ENCODE measurements at places on chromosomes 2 and 18.

DNA sequence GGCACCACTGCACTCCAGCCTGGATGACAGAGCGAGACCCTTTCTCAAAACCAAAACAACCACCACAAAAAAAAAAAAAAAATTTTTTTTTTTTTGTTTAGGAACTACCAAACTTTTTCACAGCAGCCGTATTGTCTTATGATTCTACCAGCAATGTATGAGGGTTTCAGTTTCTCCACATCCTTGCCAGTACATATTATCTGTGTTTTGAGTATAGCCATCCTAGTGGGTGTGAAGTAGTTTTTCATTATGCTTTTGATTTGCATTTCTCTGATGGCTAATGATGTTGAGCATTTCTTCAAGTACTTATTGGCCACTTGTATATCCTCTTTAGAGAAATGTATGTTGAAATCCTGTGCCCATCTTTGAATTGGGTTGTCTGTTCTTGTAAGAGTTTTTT, 51.7 kb downstream of the COX7A2L start:
- no peak for DNase-seq

GRCh38 chr2:109210431-109211200, 81.6 kb downstream of the SH3RF3 start:
- DNase-seq = no peak

- peak; percentile 37 for DNase-seq
Observed at GRCh38 chr2:101844055-101844635, 146.6 kb downstream of the MAP4K4 start.

DNA sequence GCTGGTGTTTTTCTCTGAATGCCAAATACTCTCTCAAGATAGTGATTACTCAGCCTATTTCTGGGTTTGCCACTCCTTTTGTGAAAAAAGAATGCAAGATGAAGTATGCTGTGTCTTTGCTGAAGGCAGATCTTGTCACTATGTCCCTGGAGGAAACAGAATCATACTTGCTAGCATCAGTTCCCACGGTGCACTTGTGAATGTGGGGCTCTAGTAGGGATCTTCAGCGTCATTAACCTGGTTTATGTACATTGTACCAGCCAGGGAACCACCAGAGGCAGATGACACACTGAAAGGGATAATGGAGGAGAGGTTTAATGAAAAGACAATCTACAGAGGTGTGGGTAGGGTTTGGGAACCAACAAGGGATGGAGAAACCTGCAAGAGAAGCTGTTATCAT, 131.0 kb upstream of the CXCR4 start:
- DNase-seq = no peak

DNA sequence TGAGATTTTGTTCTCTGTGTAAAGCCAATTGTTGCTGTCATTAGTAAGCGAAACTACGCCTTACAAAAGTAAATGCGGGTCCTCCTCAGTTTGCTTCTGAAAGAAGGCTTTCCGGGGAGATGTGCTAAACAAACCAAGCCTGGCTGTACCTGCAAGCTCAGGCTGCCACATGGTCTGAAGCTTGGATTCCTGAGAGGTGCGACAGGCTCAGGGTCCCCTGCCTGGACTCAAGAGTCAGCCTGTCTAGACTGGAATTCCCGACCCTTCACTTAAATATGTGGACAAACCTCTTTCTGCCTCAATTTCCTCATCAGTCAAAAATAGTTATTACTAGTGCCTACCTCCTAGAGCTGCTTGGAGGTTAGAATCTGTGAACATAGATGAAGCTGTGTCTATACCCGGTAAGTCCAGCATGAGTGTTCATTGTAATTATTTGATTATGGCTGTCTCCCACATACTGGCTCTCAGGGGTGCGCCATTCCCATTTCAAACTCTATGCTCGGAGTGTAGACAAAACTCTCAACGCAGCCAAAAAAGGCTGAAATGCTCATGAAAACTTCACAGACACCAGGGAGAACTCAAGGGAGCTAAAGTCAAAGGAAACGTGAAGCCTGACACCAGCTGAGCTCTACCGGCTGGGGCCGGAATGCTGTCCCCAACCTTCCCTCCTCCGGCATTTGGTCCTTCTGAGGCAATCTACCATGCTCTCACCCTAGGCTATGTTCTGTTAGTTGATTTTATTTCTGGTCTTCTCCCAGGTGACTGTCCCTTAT, 31.4 kb downstream of the SOWAHC start:
- DNase-seq = no peak

GRCh38 chr2:96099861-96100798, 16.2 kb downstream of the ADRA2B start:
- DNase-seq = no peak

DNA sequence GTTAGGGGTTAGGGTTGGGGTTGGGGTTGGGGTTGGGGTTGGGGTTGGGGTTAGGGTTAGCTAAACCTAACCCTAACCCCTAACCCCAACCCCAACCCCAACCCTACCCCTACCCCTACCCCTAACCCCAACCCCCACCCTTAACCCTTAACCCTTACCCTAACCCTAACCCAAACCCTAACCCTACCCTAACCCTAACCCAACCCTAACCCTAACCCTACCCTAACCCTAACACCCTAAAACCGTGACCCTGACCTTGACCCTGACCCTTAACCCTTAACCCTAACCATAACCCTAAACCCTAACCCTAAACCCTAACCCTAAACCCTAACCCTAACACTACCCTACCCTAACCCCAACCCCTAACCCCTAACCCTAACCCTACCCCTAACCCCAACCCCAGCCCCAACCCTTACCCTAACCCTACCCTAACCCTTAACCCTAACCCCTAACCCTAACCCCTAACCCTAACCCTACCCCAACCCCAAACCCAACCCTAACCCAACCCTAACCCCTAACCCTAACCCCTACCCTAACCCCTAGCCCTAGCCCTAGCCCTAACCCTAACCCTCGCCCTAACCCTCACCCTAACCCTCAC, 24.1 kb upstream of the RABL2A start:
- no peak for DNase-seq

GRCh38 chr2:11569636-11570035, 35.8 kb downstream of the GREB1 start:
- no peak for DNase-seq

DNA sequence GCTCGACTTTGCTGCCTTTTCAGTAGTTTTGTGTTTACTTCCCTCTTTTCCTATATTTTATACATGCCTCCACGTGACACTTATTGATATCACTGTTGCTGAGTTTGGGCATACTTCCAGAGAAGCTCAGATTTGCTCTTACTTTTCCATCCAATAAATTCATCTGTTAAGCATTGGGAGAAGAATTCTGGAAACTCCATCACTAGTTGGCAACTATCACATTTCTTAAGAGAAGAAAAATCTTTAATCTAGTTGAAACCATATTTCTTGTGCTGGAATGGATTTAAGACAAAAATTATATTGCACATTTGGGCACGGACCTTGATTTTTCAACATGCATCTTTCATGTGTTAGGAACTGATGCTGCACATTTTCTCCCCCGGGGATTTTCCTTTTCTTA, 52.6 kb upstream of the CPO start:
- no peak for DNase-seq

- no peak for DNase-seq
Observed at GRCh38 chr2:113203217-113203530, 29.4 kb downstream of the PSD4 start.

- peak; percentile 79 for DNase-seq
Observed at GRCh38 chr2:120134263-120134662, 88.9 kb downstream of the TMEM185B start.

DNA sequence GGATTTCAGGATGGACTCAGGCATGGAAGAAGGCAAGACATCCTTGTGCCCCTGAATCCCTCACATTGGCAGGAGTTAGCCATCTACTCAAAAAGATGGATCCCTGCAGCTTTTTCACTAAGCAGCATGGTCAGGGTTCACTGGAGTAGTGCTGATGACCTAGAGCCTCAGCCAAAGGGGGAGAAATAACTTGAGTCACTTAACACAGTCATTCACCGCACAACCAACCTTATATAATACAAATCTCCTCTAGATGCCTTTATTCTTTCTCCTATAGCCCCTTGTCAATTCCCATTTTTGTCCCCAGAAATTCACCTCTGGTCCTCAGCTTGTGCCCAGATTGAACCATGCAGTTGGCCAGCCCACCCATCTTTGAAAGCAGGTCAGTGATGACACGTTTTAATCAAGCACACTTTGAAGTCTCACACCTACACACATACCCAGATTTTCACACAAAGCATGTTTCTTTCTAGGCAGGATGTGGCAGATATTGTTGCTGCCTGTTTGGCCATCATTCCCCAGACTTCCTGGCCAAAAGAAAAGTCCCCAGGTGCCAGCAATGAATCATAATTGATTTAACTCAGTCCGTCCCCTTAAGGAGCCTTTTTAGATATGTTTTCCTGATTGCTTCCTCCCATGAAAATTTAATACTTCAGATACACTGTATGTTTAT, 84.2 kb downstream of the LBH start:
- DNase-seq = no peak

- no peak for DNase-seq
Observed at GRCh38 chr2:64727843-64728463, 74.2 kb upstream of the SERTAD2 start.

GRCh38 chr2:70240599-70240998, 7.8 kb downstream of the TIA1 start:
- no peak for DNase-seq

- DNase-seq = no peak
Observed at GRCh38 chr18:63410792-63411191, 11.5 kb downstream of the VPS4B start.

GRCh38 chr2:48812416-48812815, 56.9 kb upstream of the LHCGR start:
- DNase-seq = no peak

DNA sequence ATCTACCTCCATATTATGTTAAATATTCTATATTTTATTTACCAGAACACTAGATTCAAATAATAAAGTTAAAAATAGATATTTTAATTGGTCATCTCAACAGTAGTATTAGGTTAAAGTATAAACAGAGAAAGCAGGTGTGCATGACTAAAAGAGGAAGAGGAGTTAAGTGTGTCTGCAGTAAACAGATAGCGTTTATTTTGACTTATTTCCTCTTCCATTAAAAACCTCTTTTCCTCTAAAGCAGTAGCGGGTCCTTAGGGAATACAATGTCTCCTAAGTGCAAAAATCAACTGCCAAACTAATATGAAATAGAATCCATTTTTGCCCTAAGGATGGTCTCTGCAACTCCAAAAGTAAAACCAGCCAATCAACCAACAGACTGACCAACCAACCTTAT, 27.7 kb downstream of the EIF2AK3 start:
- DNase-seq = no peak

DNA sequence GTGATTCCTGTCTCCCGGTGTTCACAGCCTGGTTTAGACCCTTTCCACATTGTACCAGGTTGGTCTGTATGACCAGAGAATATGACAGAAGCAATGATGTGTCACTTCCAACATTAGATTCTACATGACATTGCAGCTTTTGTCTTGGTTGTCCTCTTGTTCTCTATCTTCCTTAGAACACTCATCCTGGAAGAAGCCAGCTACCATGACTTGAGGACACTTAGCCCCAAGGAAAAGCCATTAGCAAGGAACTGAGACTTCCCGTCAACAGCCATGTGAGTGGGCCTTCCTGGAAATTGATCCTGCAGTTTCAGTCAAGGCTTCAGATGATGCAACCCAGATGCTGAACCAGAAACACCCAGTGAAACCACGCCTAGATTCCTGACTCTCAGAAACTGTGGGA, 143.3 kb downstream of the MREG start:
- no peak for DNase-seq

DNA sequence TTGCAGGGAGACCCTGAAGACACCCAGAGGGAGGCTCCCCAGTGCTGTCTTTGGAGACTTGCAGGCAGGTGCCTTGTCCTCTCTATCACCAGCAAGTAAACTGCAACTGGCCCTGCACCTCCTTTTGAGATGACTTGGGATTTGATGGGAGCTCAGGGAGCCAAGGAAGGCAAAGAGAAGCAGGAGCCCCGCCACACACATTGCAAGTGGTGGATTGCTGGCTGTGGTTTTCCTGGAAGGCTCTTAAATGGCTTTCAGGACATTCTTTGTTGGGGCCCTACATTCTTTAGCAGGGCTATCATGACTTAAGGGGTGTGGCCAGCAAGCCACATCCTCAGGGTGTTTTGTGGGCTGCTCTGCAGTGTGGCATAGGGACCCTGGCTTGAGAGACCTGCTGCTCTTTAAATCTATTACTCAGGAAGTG, 39.9 kb upstream of the CDC42EP3 start:
- DNase-seq = peak; percentile 28

DNA sequence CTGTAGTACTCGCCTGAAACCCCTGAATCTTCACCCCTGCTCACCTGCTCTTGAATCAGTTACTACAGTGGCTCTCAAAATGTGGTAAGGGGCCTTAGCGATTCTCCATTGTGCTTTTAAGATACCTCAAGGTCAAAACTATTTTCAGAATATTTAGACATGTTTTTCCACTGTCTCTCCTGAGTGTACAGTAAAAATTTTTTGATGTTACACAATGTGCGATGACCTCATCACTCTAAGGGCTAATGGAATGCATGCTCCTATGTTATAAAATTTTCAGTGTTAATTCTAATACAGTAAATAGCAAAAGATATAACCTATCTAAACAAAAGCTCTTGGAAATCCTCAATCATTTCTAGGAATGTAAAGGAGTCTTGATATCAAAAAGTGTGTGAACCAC, 336.9 kb upstream of the PKDCC start:
- DNase-seq = no peak

- no peak for DNase-seq
Observed at GRCh38 chr2:189267491-189267890, 87.9 kb upstream of the COL5A2 start.

- DNase-seq = no peak
Observed at GRCh38 chr2:157940024-157940423, 63.9 kb upstream of the ACVR1 start.

GRCh38 chr2:47253447-47253846, 98.3 kb upstream of the STPG4 start:
- no peak for DNase-seq

- no peak for DNase-seq
Observed at GRCh38 chr18:38494065-38494464, 928.5 kb upstream of the CELF4 start.

DNA sequence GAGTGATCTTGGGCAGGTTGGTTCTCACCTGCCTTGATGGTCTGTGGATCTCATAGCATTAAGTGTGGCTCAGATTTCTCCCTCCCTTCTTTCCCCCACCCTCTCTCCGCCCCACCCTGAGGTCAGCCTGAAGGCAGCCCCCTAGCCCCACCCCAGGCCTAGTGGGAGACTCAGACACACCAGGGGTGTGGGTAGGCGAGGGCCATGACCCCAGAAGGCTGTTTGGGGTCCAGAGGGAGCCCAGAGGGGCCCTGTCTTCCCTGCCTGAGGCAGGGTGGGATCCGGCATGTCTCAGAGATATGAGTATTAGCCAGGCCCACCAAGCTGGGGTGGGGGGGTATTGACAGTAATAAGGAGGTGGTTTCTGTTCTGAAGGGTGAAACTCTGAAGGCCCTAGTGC, 160.5 kb downstream of the GLI2 start:
- no peak for DNase-seq

- no peak for DNase-seq
Observed at GRCh38 chr18:59159986-59160385, 20.3 kb downstream of the SEC11C start.

DNA sequence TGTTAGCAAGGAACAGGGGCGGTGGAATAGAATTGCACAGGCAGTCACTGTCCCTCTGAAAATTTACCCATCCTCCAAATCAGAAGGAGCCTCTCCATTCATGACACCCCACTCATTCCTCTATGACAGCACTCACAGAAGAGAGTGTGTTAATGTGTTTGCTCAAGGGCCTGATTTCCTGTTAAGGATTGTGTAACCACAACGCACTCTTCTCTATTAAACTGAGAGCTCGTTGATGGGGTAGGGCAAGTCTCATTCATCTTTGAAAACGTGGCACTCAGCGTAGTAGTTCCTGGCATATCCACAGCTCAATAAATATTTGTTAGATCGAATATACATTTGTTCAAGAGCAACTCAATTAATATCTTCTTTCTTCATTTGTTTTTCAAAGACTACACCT, 106.4 kb downstream of the VAPA start:
- DNase-seq = no peak

Data from smooth muscle cell of the brain vasculature (primary cell).